Keratinocyte (primary cell): ENCODE measurements at places on chromosomes 1 and 21. TPM values are rescaled to one million over a fixed set of nuclear protein-coding genes. Genes with fewer than 3 reads are reported as not detected.

The CD1E gene
- not detected in 3 replicates for polyA plus RNA-seq

The GBP7 gene
- polyA plus RNA-seq = not detected in 3 replicates

The MSH4 gene
- polyA plus RNA-seq = 0.05 to 0.13 TPM (median 0.10 TPM) in 3 replicates

DNA sequence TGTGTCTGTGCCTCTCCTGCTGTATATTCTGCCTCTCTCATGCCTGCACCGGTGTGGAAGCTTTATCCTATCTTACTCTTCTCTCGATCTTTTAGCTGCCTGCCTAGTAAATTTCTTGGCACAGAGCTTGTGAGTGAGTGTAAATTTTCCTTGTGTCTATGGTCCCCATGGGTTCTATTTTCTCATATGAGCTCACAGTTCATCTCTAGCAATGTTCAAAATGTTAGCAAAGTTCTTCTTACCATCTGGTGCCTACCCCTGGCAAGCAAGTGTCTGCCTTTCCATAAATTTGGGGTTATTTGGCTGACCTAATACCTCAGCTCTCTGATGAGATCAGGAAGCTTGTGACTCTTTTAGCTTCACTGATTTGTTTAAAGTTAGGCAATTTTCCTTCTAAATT, 572.1 kb upstream of the BRINP3 start:
- no peak for DNase-seq

- no peak for DNase-seq
Measured at GRCh38 chr1:183306317-183307042, 111.7 kb downstream of the NMNAT2 start.
